ENCODE measurements at places on chromosomes 12 and 14.

DNA sequence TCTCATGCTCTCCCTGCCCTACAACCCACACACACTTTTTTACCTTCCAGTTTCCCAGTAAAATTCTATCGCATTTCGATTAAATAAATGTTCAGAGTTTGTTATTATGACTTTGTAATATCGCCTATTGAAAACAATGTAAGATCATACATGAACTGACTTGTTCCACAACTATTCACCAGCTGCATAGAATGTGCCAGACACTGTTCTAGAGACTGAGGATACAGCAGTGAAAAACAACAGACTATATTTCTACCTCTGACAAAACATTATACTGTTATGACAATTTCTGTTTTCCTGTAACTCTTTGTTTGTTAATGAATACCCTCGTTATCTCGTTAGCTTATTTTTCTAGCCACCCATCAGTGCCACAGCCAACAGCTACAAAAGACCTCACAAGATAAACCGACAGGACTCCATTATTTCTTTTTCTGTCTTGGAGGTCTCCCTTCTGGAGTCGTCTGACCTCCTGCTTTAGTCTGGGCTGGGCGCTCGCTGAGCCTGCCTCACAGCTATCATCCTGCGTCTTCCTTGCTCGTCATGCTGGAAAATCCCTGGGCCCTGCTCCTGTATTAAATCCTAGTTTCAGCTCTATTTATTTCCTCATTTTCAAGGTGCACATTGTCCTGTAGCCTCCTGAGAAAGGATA lies 498.9 kb downstream of the DIO2 start:
- no peak for DNase-seq

DNA sequence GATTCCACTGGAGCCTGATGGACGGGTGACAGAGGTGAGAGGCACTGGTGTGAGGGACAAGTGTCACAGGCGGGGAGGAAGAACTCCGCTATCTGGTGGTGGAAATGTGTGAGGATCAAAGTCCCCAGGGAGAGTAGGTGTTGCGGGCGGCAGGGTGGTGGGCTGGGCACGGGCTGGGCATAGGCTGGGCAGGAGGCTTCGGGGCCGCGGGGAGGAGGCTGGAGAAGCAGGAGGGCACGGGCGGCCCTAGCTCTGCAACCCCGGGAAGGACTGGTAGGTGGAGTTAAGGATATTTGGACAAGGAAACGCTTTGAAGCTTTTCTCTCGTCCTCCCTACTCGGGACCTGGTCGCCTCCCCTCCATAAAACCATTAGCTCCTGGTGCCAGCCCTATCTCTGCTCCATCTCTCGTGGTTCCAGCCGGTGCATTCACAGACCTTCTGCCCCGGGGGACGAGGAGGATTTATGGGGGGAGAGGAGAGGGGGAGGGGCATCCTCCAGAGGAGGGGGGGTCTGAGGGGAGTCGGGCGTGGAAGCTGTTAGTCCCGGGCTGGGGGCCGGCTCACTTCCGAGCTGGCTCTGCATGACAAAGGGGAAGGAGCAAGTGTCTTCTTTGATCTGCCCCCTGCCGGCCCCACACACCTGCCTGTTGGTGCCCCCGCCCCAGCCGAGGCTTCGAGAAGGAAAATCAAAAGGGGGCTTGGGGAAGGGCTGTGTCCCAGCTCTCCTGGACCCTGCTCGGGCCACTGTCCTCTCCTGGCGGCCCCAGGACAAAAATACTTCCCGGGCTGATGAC lies 504 bp downstream of the WNT5B start:
- DNase-seq: no peak

- DNase-seq: no peak
Measured at GRCh38 chr12:102618197-102618877, 138.0 kb upstream of the IGF1 start.

- DNase-seq: no peak
Measured at GRCh38 chr12:59069516-59069915, 149.2 kb upstream of the LRIG3 start.

- peak; percentile 98 for DNase-seq
Measured at GRCh38 chr14:58898655-58899316, 261.0 kb downstream of the DACT1 start.

GRCh38 chr12:4438834-4439596 lies 6.6 kb downstream of the FGF6 start:
- no peak for DNase-seq

- no peak for DNase-seq
Measured at GRCh38 chr14:56414236-56414635, 165.4 kb upstream of the TMEM260 start.

GRCh38 chr12:89984846-89985245 lies 276.2 kb upstream of the ATP2B1 start:
- DNase-seq: no peak

- no peak for DNase-seq
Measured at GRCh38 chr12:71007020-71007419, 86.5 kb upstream of the PTPRR start.

DNA sequence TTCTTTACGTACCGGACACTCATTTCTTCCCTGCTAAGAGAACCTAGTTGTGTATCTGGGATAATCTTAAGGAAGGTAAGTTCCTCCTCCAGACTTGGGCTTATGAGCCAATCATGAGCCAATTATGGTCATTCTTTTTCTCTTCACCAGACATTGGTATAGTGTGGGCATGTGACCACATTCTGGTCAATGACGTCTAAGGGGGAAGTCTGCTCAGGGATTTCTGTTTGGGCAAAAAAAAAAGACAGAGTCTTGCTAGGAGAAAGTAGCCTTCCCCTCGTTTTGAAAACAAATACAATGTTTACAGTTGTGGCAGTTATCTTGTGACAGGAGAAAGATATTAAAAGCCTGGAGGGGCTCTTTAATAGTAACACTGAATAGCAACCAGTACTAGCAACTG lies 20.1 kb upstream of the PLXNC1 start:
- DNase-seq: no peak

GRCh38 chr14:36365766-36366165 lies 45.3 kb upstream of the MBIP start:
- DNase-seq: no peak

- peak; percentile 1 for DNase-seq
Measured at GRCh38 chr12:3520168-3520567, 29.2 kb downstream of the PRMT8 start.

DNA sequence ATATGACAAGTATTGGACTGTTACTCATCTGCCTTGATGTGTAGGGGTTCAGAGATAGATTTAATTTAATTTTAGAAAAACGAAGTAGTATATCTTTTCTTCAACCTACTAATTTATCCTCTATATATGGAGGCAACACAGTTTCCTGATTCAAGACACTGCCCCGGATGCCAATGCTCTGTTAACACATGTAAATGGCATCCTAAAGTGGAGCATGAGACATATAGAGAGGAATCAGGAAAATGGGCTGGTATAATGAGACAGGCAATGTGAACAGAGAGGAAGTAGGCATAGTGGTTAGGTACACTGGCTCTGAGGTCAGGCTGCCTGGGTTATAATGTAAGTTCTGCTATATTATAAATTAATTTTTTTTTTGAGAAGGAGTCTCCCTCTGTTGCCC lies 85.6 kb downstream of the OTOGL start:
- no peak for DNase-seq

DNA sequence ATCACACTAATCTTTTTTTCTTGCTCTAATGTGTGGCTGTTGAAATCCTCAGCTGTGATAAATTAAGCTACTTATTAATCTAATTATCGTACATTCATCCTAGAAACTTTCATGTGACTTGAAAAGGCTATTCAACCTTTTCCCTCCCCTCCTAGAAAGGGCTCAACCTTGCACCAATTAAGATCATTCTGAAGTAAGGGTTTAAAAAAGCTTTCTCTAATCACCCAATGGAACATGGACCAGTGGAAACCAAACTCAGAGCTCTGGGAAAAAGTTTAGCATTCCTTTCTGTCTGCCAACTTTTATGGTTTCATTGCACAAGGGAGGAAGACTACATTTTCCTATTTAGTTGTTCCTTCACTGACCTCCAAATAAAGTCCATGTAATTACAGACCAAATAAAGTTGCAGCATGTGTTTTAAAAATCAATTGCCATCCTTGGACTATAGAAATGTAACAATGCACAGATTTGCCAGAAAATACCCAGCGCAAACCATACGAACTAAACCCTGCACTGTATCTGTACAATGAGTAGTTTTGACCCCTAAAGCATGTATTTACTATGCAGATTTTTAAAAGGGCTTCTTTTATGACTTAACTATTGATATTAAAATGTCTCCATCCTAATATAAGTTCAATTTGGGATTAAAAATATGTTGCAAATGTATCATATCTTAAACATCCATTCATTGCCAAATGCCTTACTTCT lies 142.6 kb upstream of the OTX2 start:
- no peak for DNase-seq

DNA sequence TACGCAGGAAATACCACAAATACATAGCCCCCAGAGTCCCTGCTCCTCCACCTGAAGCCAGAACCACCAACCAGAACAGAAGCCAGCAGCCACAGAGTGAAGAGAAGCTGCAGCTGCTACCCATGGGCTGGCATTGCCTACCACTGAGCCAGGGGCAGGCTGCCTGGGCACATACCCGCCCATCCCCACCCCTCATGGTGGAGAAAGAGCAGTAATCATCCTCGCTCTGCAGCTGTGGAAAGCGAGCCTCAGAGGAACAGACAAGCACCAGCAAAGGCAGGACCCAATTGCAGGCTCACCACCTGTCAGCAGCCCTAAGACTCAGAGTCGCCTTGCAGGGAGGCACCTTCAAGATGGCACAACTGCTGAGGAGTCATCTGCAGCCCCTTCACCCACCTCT lies 11.2 kb upstream of the CD9 start:
- no peak for DNase-seq

- no peak for DNase-seq
Measured at GRCh38 chr12:20561871-20562270, 133.3 kb upstream of the SLCO1C1 start.

- peak; percentile 87 for DNase-seq
Measured at GRCh38 chr12:121033625-121034349, 5.3 kb downstream of the OASL start.

DNA sequence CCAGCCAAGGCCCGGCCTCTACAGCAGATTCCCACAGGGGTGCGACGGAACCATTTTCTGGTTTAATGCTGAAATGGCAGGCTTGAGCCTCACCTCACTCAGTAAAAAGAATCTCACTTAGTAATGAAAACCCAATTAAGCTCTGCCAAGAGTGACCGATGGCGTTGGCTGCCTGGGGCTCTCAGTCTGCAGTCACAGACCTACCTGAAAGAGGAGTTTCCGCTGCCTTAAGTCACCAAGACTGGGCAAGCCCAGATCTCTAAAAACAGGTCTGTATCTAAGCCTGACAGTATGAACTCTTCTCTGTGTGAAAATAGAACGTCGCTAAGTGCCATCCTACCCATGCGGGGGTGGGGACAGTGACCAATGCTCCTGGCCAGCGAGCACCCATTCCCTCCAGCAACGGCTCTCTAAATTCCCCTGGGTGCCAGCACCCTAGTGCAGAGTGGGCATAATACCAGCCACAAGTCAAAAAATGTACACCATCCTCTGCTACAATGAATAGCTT lies 107.3 kb downstream of the FOXN3 start:
- no peak for DNase-seq

DNA sequence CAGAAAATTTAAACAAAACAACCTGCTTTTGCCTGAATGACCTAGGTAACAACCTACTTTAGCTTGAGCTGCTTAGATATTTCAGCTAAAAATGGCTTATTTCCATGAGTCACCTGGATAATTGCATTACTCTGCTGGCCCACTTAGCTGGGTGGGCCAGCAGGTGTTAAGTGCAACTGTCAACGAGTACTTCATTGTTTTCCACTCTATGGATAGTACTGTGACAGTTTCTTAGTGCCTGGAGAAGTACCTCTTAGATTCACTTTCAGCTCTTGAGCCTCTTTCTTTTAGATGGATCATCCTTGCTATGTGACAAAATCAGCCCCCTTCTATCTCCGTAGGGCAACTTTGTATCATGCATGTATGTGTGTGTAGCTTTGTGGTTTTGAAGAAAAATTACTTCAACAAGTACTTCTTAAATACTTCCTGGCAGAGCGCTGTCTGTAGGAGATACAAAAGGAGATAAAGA lies 368.2 kb upstream of the ATP2B1 start:
- DNase-seq: no peak

DNA sequence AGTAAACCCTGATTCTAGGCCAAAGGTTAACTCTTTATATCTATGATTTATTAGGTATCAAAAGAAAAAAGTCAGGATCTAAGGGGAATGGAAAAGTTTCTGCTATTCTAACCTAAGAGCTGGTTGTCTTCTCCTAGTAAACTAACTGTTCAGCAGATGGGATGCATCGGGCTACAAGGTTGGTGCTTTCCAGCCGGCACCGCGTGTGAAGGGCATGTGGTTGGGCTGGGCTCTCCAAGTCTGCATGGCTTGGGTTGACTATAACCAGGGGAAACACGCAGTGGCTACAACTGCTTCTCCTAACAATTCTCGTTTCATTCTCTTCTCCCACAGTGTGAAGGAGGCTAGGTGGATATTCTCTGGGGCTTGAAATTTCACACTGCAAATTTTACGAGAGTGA lies 354.5 kb downstream of the APAF1 start:
- DNase-seq: no peak

DNA sequence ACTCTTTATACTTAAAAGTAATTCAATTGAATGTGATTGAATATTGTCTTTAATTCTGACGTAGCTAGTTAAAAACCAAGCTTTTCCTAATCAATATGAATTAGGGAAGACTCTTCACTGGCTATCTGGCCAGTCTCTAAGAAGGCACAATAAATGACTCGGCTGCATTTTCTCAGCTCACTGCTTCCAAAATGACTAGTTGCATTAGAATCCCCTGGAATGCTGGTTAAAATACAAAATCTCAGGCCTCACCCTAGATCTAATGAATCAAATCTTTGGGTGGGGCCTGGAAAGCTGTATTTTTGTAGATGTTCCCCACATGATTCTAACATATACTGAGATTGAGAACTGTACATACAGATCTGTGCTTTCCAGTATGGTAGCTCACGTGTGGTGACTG lies 242.1 kb downstream of the CHST11 start:
- DNase-seq: peak; percentile 36

GRCh38 chr14:21098892-21099595 lies 589 bp upstream of the ZNF219 start:
- DNase-seq: peak; percentile 34

DNA sequence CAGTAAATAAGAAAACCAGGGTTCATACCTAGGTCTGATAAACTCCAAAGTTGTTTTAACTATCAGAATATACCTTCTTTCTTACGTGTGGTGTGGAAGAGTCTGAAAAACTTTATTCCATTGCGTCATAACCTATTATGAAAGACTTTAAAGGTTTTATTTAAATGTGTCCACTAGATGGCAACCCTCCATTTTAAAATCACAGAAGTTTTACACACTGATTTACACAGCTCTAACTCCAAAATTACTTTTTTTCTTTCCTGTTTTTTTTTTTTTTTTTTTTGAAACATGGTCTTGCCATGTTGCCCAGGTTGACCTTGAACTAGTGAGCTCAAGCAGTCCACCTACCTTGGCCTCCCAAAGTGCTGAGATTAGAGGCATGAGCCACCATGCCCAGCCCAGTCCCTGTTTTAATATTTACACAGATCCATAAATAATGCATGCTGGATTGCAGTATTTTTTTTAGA lies 17.3 kb upstream of the TMPRSS12 start:
- peak; percentile 76 for DNase-seq

GRCh38 chr12:15717940-15718567 lies 71.1 kb downstream of the EPS8 start:
- DNase-seq: peak; percentile 56

GRCh38 chr14:42323426-42323825 lies 716.8 kb downstream of the LRFN5 start:
- DNase-seq: no peak

- no peak for DNase-seq
Measured at GRCh38 chr12:24363177-24363754, 413.8 kb upstream of the SOX5 start.
